Choroid plexus epithelial cell (primary cell): ENCODE measurements at places on chromosomes 2 and 18.
A peak's percentile ranks its signal among the peaks of the same experiment; 100 is the strongest.

DNA sequence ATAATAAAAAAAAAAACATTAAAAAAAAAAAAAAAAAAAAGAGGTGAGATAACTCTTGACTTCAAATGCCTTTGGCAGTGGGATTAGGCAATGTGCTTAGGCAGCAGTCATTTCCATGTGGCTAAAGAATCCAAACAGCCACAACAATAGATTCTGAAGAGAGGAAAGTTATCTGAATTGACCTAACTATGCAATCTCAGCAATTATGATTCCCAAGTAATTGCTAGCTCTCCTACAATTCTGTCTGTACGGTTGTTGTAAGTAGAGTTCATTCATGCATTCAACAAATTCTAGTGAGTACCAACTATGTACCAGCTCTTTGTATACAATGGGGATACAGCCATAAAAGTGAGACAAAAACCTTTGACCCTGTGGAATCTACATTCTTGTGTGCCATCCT is 3.6 kb downstream of the SRD5A2 start:
- DNase-seq, result no peak

DNA sequence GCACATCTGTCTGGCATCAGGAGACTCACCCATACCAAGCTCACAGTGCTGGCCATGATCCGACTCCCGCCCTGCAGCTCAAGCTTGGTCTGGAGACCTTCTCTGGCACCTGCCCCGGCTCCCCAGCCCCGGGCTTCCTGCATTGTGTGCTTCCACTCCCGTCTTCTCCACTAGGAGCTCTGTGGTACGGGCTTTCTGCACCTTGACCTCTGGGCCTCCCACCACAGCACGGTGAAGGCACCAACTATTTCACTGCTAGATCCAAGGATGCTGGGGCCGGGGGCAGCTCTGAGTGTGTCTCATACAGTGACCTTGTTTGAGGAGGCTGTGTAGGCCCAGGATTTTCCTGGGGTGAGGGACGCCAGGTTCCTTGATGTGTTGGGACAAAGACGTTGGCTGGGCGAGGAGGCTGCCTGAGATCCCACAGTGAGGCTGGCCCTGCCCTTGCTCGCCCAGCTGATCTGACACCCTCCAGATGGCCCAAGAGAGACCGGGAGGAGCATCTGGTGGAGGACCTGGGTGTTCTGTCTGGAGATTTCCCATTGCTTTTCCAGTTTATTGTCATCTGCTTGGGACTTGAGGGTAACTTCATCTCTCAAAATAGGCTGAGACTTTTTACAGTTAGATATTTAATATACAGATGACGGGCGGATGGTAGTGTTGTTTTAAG is 64.0 kb downstream of the HPCAL1 start:
- no peak for DNase-seq

GRCh38 chr2:122083256-122084048 is 328.0 kb downstream of the TSN start:
- no peak for DNase-seq

DNA sequence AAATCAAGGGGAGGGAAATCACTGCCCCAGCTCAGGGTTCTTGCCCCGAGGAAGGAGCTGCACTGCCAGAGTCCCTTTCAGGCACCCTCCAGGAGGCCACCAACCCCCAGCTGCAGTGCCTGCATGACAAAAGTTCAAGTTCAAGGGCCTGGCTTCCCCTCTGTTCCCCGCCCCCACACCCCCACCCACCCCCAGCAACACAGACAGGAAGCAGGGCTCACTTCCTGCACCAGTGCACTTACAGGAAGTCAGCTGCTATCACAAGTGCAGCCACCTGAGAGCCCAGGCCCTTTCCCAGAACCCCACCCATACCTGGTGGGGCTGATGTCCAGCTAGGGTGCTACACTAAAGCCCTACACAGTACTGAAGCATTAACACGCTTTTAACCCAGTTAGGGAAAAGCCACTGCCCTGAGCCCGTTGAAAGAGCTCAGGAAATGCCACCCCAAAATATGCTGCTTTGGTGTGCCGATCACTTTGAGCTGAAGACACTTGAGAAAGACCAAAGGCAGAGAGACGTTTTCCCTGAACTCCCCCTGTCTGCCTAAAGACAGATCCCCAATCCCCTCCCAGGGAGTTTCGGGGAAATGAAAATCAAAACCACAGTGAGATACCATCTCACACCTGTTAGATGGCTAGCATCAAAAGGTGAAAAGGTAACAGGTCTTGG is 109.9 kb upstream of the CAB39 start:
- no peak for DNase-seq

- peak; percentile 15 for DNase-seq
These were observed 72.0 kb upstream of the AFF3 start for GRCh38 chr2:100214265-100214971.

- no peak for DNase-seq
These were observed 4.6 kb downstream of the ATG16L1 start for GRCh38 chr2:233256048-233256447.

GRCh38 chr2:26521913-26522180 is 43.9 kb upstream of the OTOF start:
- DNase-seq, result no peak

DNA sequence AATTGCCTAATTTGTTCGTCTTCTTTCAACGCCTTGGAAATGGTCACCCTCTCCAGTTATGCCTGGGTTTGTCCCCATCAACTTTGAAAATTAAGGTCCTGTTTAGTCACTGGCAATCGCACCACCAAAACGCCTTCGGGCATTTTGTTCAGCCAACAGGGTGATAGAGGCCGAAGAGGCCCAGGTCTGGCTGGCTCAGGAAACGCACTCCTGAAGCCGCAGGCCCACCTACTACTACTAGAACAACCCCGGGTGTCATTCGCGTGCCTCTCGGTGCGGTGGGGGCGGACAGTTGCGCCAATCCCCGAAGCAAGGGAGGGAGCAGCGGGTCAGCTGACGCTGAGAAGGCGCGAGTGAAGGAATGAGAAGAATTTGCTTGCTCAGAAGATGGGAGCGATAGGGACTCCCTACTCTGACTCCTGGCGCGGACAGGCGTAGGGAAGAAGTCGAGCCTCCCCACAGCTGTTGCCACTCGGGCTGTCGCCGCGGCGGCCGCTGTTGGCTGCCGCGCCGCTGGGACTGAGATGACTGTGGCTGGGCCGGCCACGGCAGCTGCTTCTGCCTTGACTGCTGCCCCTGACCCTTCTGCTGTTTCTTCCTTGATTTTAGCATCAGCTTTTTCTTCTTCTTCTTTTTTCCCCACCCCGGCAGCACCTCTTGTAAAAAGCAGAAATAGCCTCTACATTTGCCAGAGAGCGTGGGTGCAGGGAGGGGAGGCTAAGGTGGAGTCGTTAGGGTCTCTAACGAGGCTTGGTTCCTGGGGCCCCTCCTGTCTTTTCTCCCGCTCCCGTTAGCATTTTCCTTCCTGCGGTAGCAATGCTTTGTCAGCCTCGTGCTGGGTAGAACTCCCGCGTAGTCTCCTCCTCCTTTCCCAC is 387.6 kb downstream of the FIGN start:
- peak; percentile 96 for DNase-seq

- DNase-seq, result no peak
These were observed 531.1 kb downstream of the PARD3B start for GRCh38 chr2:205076405-205076804.

DNA sequence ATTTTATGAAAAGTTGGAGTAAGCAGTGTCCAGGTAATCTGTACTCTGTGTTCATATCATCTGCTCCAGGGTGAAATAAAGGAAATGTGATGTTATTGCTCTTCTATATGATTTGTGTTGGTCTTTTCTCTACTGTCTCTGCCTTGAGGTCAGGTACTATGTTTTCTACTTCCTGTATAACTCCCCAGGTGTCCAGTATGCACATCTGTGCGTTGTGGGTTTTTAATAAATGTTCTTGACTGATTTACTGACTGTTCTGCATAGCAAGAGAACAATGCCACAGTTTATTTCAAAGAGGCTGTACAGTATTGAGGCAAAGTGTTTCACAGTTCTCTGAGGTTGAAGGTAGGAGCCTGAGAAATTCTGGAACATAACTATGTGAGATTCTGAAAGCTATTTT is 89.7 kb downstream of the BABAM2 start:
- DNase-seq, result no peak

GRCh38 chr2:105329197-105329554 is 359 bp downstream of the TGFBRAP1 start:
- DNase-seq, result no peak

- no peak for DNase-seq
These were observed 56.2 kb upstream of the TMEM163 start for GRCh38 chr2:134774786-134775641.

- DNase-seq, result peak; percentile 38
These were observed 647.6 kb upstream of the PKDCC start for GRCh38 chr2:41400088-41400665.

- DNase-seq, result peak; percentile 32
These were observed 80.7 kb upstream of the MEX3C start for GRCh38 chr18:51278045-51278649.

- peak; percentile 95 for DNase-seq
These were observed 10.2 kb upstream of the MMADHC start for GRCh38 chr2:149597668-149598326.

DNA sequence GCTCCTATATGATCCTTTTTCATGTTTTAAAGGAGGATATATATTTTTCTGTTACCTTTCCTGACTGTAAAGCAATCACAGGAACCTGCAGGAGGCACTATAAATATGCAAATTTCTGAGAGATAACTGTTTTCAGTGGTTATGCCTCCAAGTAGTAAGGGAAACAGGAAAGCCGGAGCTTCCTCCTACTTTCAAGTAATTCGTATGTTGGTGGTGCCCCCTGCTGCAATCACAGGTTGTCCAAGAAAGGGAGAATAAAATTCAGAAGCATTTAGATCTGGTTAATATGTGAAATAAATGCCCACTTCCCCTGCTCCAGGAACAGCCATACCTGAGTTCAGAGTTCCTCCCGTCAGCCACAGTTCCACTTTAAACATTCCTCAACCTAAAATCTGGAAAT is 12.0 kb upstream of the BCL11A start:
- DNase-seq, result peak; percentile 63

- no peak for DNase-seq
These were observed 65.8 kb downstream of the ALMS1 start for GRCh38 chr2:73451263-73451972.

GRCh38 chr2:209331291-209331844 is 92.5 kb upstream of the MAP2 start:
- DNase-seq, result peak; percentile 75

GRCh38 chr2:97011977-97012569 is 25.7 kb upstream of the FAM178B start:
- DNase-seq, result peak; percentile 86

DNA sequence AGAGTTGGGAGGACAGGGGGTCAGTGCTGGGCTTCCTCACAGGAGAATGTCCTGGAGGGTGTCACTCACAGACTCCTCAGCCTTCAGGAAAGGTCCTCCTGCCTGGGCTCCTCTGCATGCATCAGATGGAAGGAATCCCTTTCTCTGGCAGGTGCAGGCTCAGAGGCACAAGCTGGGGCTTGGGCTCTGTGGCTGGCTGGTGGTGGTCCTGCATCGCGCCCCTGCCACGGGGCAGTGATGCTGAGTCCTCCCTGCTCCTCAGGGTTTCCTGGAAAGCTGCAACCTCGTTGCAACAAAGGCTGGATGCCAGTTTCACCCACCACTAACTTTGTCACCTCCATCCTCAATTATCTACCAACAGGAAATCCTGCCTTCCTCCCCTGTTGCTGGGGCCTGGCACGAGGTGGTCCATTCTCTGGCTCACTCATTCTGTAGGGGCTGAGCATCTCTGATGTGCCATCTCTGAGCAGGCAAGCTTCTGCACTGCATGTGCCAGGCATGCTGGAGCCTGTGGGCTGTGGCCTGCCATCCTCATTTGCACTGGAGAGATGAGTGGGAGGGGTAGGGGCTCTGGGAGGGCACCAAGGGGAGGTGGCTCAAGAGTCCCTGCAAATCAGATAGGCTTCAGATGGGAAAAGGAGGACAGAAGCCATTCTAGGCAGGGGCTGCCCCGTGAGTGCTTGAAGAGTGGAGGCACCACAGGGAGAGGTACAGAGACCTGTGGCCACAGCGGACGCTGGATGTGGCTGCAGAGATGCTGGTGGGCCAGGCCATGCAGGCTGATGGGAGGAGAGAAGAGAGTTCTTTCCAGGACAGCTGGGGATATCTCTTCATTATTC is 272.6 kb upstream of the HS6ST1 start:
- DNase-seq, result no peak

GRCh38 chr2:96869822-96870625 is at the start of gene SEMA4C:
TSS of gene SEMA4C (minus strand) at chr2:96870080. CDS start at chr2:96867886, 2,194 bp downstream.
- DNase-seq, result peak; percentile 53

GRCh38 chr2:70091816-70092215 is 4.5 kb downstream of the PCBP1 start:
- no peak for DNase-seq

- peak; percentile 24 for DNase-seq
These were observed 631 bp downstream of the RPL31 start for GRCh38 chr2:101002562-101003277.

DNA sequence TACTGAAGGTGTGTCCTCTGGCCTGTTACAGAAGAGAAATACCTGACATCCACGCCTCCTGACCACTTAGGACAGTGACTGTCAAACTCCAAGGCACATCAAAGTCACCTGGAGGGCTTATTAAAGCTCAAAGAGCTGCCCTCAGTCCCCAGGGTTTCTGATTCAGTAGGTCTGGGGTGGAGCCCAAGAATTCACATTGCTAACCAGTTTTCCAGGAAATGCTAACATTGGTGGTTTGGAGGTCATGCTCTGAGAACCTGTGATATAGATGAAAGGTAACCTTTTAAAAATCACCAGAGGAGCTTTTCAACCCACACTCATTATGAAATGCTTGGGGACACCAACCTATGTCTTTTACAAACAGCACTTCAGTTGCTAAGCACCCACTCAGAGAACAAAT is 172.3 kb downstream of the ALK start:
- DNase-seq, result no peak

GRCh38 chr18:5031216-5031615 is 165.8 kb downstream of the AKAIN1 start:
- no peak for DNase-seq

DNA sequence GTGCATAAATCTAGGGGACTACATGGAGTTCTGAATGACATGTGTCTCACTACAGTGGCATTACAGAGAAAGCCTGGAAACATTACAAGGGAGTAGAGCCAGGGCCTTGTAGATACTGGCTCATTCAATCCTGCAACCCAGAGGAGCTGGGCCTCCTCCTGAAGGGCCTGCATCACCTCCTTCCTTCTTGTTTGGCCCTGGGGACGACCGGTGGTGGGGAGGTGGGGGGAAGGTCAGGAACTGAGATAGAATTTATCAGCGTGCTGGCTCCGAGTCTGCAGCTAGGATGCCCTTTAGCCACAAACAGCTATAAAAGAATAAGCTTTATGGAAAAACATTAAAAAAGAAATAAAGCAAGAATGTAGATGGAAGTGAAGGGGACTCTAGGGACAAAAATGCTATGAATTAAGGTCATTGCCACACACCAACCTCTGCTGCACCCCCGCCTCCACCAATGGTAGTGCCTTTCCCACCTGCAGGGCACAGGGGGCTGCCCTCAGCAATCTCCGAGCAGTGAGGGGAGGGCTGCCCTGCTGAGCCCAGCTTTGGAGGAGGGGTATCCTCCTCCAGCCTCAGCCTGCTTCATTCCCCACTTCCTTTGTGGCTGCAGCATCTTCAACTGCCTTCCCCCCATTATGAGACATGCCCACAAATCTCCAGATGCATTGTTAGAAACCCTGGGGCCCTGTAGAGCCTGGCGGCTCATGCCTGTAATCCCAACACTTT is 149.0 kb downstream of the MSH2 start:
- no peak for DNase-seq

GRCh38 chr2:126777620-126777978 is 121.1 kb upstream of the TEX51 start:
- no peak for DNase-seq
